ENCODE measurements at places on chromosomes 13 and 19.

- DNase-seq: peak; percentile 49
Measured at GRCh38 chr19:45079063-45079910, at the start of gene GEMIN7. TSS of gene GEMIN7 (plus strand) at chr19:45079260. CDS start at chr19:45090115, 10,855 bp downstream.

- peak; percentile 62 for DNase-seq
Measured at GRCh38 chr13:46492946-46493345, 60.0 kb upstream of the LRCH1 start.

DNA sequence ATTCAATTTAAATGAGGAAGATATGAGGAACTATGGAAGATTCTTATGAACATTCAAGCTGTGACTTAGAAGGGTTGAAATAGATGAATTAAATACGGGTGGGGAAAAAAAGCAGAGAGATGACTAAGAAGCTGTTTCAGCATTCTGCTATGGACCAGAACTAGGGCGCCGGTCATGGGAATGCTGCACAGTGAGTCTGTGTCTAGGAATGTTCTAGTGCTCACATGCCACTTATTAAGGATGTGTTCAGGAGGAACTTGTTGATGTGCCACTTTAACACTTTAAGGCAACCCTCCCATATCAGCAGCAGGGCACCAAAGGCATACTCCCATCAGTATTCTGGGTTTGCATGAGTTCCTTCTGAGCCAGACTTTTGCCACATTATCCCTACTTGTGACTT, 152.1 kb downstream of the POSTN start:
- no peak for DNase-seq

DNA sequence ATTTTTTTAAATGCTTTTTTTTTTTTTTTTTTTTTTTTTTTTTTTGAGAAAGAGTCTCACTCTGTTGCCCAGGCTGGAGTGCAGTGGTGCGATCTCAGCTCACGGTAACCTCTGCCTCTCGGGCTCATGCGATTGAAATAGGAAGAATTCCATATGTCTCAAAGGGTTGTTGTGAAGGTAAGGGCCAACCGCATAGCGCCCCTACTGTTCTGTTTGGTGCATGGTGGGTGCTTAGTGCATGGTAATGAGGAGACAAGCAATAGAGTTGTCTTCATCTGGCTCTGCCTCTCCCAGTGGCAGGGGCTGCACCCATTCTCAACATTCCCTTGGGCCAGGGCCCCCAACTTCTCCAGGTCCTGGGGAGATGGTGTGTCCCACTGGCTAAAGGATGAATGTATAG, 68.7 kb downstream of the RASL11A start:
- peak; percentile 13 for DNase-seq

DNA sequence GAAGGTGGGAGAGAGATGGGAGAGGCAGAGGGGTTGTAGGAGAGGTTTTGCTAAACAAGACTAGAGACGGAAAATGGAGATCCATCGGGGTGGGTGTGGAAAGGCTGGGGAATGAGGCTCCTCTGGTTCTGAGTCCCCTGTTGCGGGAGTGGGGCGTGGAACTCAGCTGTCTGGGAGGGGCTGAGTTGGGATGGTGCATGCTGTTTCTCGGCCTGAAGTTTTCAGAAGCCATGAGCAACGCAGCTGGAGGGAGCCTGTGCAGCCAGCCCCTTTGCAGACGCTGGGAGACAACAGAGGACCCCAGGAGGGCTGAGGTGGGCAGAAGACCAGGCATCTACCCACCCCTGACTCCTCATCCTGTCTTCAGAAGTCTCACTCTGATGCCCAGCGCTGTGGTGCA, 7.4 kb upstream of the GIPR start:
- no peak for DNase-seq

- no peak for DNase-seq
Measured at GRCh38 chr19:46731007-46731501, 14.1 kb upstream of the PRKD2 start.

- DNase-seq: no peak
Measured at GRCh38 chr19:52690369-52691214, 44.3 kb downstream of the ZNF611 start.

DNA sequence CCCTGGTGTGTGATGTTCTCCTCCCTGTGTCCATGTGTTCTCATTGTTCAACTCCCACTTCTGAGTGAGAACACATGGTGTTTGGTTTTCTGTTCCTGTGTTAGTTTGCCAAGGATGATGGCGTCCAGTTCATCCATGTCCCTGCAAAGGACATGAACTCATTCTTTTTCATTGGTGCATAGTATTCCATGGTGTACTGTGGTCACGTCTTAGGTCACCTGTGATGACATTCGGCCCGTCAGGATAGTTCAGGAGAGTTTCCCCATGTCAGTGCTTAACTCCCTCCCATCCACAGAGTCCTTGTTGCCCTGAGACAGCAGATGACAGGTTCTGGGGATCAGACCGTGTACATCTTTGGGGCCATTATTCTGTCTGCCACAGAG, 8.6 kb downstream of the ZNF444 start:
- DNase-seq: no peak

DNA sequence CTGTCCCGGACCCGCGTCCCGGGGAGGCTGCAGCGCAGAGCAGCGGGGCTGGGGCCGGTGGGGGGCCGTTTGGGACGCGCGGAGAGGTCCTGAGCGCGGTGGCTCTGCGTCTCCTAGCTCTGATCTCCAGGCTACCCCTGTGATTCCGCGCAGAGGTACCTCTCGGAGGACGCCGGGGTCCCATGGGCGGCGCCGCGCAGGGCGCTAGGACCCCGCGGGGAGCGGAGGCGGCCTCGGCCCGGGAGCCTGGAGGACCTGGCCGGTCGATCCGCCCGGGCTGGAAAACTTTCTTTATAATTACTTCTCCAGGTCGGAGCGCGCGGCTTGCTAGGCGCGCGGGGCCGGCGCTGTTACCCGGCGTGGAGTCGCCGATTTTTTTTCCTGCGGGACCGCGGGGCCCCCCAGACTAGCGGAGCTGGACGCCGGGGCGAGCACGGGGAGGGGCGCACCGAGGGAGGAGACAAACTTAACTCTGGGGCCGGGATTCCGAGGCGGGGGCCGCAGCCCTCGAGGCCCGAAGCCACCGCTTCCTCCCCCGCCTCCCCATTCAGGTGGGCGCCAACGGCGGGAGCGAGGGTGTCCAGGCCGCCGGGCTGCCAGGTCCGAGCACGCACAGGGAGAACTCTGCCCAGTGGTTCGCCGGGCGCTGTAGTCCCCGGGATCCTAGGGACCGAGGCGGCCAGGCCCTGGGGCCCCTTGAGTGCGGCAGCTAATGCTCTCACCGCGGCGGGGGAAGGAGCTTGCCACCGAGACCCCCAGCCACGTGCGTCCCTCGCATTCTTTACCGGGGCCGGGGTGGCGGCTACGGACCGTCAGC, 848 bp upstream of the CEBPA start:
- DNase-seq: no peak

DNA sequence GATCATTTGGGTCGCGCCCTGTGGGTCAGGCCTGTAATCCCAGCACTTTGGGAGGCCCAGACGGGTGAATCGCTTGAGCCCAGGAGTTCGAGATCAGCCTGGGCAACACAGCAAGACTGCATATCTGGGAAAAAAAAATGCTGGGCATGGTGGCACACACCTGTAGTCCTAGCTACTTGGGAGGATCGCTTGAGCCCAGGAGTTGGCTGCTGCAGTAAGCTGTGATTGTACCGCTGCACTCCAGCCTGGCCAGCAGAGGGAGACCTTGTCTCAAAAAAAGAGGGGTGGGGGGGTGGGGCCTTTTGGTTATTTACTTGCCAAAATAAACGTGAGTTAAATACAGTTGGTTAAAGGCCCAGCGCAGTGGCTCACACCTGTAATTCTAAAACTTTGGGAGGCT, 9.8 kb upstream of the ZNF544 start:
- no peak for DNase-seq

GRCh38 chr19:1942934-1943555, 2.1 kb downstream of the CSNK1G2 start:
- DNase-seq: no peak

GRCh38 chr19:29062475-29063435, 150.2 kb downstream of the UQCRFS1 start:
- no peak for DNase-seq

GRCh38 chr19:46731584-46731983, 14.3 kb upstream of the FKRP start:
- DNase-seq: no peak

DNA sequence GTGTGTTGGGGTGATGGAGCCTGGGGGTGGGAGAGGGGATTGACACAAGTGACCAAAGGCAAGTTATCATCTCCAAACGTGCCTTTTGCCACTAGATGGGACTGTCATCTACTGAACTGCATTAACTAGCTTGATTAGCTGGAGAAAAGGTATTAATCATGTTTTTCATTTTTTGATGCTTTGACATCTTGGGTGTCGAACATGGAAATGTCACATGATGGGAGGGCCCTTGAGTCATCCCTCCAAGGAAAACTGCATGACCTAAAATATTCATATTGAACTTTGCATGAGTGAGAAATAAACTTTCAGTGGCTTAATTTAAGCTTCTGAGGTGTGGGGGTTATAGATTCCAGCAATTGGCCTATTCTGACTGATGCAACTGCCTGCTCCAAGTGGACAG, 73.3 kb downstream of the ALOX5AP start:
- no peak for DNase-seq

GRCh38 chr13:31846961-31847752, 107.8 kb downstream of the RXFP2 start:
- no peak for DNase-seq

- DNase-seq: no peak
Measured at GRCh38 chr13:59203855-59204254, 959.9 kb downstream of the DIAPH3 start.

GRCh38 chr13:25775986-25776385, 275.8 kb downstream of the SHISA2 start:
- no peak for DNase-seq

DNA sequence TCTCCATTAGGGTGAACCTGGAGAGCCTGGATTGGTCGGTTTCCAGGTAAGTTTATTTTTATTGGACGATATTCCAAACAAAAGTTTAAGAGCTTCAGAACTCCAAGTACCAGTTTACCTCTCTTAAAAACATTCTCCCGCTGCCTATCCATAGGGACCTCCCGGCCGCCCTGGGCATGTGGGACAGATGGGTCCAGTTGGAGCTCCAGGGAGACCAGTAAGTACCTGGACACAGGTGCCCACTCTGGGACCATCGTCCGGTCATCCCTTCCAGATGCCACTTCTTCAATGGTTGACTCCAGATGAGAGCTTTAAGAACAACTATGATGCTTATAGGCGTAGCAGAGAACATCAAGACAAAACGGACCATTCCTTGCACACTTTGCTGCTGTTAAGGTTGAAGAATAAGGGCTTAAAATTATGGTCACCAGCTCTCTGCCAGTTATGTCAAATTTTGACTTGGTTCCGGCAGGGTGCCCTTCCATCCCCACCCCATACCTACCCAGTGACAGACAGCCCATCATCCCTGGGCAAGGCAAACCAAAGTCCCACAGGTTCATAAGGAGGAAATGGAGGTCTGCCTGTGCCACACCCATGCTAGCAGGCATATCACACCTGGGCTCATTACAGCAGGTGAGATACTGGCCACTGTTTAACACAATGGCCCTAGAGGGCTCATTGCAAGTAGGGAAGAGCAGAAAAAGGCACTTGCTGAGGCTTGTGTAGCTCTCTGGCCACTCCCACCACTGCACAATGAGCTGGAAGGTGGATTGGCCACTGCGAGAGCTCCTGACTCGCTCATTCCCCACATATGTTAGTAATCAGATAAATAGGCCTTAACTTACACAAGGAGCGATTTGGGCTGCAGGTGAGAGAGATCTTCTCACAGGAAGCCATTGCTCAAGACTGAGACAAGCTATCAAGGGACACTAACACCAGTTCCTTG, 123.6 kb downstream of the COL4A2 start:
- DNase-seq: no peak

GRCh38 chr19:42028304-42029216, 34.5 kb upstream of the ATP1A3 start:
- DNase-seq: peak; percentile 57

GRCh38 chr19:12937093-12937926, 1.1 kb upstream of the CALR start:
- peak; percentile 23 for DNase-seq

GRCh38 chr19:43545981-43546380, 13.0 kb downstream of the ZNF575 start:
- DNase-seq: no peak

DNA sequence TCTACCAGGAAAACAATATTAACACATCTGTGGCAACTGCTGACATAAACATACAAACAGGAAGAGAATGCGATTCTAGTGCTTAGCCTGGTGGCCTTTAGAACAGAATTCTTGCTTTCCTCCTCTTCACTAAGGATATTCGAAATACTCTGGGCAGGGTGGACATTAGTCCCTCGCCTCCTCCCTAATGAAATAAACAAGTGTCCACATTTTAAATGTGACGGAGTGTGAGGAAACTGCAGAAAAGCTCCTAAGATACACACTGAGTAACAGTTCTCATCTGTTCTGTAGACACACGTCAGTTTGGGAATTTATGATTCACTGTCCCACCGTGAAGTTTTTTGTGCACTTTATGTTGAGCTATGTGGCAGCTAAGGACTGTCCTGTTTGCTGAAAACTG, 639 bp downstream of the STARD13 start:
- DNase-seq: no peak

- no peak for DNase-seq
Measured at GRCh38 chr19:12938779-12939601, 581 bp downstream of the CALR start.

DNA sequence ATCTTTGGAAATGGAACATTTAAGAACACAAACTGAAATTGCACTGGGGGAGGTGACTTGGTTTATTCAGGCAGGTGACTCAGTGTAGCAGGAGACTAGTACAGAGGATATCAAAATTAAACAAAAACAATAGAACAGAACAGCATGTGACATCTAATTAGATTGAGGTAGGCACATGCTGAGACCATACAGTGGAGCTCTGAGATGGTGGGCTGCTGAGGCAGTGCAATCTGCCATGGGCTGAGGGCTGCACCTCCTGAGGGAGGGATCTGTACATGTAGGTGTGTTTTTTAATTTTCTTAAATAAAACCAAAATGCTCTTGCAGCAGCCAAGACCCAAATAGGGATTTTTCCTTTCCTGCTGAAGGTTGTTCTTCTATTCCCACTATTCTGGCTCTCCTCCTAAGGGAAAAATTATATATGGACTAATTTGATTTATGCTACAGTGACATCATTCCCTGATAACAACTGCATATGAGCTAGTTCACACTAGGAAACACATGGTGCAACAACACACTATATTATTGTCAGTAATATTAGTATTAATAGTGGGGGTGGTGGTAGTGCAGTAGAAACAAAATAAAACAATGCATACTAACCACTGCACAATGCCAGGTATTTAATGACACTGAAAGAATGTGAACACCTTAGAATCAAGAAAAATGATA, 48.0 kb downstream of the LNX2 start:
- no peak for DNase-seq

All from NCI-H446 (cell line).